ENCODE measurements at places on chromosomes 7 and 10. TPM values are rescaled to one million over a fixed set of nuclear protein-coding genes. Genes with fewer than 3 reads are reported as not detected.

GRCh38 chr10:108975459-108976058 is 947.8 kb downstream of the XPNPEP1 start:
- no peak for DNase-seq

ANKRD61 gene
- polyA plus RNA-seq: 0.25 TPM

GRCh38 chr7:142740786-142741185 is 8.5 kb upstream of the PRSS1 start:
- DNase-seq: no peak

- no peak for DNase-seq
These were observed 2.1 kb downstream of the VSIR start for GRCh38 chr10:71771204-71771603.

GRCh38 chr7:119090851-119091250 is 866.3 kb downstream of the ANKRD7 start:
- no peak for DNase-seq

GRCh38 chr10:125788156-125789034 is 12.8 kb upstream of the MMP21 start:
- DNase-seq: peak; percentile 4

DNA sequence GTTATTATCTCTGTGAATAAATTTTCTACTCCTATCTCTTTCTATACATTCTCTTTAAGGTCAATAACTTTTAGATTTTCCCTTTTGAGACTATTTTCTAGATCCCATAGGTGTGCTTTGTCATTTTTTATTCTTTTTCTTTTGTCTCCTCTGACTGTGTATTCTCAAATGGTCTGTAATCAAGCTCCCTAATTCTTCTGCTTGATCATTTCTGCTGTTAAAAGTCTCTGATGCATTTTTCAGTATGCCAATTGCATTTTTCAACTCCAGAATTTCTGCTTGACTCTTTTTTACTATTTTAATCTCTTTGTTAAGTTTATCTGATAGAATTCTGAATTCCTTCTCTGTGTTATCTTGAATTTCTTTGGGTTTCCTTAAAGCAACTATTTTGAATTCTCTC is 78.2 kb downstream of the THNSL1 start:
- DNase-seq: no peak

DNA sequence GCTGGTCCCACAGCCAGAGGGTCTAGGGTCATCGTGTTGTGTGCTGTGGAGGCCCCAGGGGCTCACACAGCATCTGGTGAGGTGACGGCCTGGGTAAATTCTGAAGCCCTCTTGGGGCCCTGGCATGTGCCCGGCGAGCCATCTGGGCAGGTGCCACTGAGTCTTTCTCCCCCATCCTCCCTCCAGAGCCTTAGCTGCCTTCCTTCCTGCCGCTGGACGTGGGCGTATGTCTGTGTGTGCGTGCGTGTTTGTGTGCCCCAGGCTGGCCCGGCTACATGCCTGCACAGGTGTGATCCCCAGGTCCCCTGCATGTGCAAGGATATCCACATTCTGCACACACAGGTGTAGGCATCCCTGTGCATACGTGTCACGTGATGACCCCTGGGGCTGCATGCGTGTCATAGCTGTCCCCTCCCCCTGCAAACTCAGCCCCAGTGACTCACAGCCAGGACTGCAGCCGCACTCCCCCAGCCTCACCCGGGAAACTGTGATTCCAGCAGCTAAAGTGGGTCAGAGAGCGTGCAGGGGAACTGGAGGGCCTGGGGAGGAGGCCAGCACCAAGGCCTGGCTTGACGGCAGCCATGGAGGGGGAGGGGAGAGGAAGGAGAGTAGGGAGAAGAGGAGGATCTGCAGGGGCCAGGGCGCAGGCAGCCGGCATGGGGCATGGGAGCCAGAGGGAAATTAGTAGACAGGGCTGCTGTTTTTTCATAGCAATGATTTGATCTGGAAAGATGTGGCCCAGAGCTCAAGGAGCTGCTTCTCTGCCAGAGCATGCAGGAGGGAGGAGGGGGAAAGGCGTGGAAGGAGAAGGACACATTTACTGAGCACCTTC is 46.4 kb downstream of the ELFN1 start:
- no peak for DNase-seq

- no peak for DNase-seq
These were observed 101.5 kb downstream of the JCAD start for GRCh38 chr10:29957907-29958331.

- no peak for DNase-seq
These were observed 218.7 kb downstream of the ABCA13 start for GRCh38 chr7:48389977-48390376.

ZNF786 gene
- 8.3 TPM for polyA plus RNA-seq

- DNase-seq: no peak
These were observed 291.4 kb downstream of the DNAJB9 start for GRCh38 chr7:108861071-108861470.

- DNase-seq: no peak
These were observed 274.7 kb downstream of the NRG3 start for GRCh38 chr10:82149674-82150073.

- no peak for DNase-seq
These were observed 5.4 kb upstream of the COBL start for GRCh38 chr7:51321961-51322515.

PPP1R3C gene
- 41.5 TPM for polyA plus RNA-seq

DNA sequence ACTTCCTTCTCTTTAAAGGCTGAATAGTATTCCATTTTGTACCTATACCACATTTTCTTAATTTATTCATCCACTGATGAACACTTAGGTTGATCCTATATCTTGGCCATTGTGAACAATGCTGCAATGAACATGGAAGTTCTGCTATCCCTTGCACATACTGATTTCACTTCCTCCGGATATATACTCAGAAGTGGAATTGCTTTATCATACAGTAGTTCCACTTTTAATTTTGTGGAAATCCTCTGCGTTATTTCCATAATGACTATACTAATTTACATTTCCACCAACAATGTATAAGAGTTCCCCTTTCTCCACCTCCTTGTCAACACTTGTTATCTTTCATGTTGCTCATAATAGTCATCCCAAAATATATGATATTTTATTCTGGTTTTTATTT is 312.6 kb downstream of the PLXDC2 start:
- DNase-seq: no peak

DNA sequence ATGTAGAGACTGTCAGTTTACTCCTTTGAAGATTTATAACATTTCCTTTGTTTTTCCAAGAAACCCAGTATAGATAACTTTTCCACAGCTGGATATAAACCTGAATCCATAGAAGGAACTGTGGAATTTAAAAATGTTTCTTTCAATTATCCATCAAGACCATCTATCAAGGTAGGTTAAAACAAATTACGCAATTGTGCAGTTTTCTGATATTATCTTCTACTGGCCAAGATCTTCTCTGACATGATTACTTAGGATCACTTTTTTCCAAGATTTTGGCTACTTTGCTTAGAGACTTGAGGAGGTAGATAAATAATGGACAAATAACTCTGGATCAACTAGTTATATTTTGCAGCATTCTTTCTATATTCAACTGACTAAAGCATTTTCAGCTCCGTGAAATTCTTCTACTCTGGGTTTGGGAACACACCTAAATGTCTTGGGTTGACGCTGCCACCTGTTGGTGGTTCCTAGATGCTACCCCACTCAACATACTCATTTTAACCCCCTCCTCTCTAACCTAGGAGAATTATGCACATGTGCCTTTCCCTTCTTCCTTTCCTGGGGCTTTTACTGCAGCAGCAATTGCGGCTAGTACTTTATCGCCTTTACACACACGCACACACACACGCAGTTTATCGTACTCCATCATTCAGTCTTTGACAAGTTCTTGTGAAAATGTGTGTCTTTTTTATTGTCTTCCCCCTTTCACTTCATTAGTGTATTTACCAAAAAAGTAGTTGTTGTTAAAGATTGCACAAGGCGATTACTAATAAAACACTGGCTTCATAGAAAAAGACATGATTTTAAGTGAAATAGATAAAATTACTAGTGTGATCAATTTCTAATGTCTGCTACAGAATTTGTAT is 32.7 kb downstream of the ABCB5 start:
- DNase-seq: peak; percentile 3

IDI2 gene
- polyA plus RNA-seq: not detected

DNA sequence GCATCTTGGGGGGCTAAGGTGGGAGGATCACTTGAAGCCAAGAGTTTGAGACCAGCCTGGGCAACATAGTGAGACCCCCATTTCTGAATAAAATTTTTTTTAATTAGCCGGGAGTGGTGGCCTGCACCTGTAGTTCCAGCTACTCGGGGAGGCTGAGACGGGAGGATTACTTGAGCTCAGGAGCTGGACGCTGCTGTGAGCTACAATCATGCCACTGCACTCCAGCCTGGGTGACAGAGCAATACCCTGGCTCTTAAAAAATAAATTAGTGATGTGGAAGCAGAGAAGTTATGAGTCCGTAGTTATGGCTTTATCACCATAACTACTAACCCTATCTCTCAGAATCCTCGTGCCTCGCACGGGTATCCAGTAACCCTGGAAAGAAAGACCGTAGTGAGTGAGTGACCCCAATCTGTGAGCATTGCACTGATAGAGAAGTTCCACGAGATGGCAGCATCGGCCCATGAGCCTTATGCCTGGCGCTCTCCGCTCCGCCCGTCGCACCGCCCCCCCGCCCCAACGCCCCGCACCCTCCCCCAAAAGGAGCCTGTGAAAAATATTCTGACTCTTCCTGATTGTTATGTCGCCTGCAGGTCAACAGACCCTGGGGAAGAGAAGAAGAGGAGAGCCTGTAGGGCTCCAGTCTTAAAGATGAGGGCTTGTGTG is 4.9 kb upstream of the SLC29A3 start:
- DNase-seq: peak; percentile 65

SPDYE2B gene
- polyA plus RNA-seq: not detected

METTL27 gene
- 0.89 TPM for polyA plus RNA-seq

CYP2C8 gene
- not detected for polyA plus RNA-seq

DNA sequence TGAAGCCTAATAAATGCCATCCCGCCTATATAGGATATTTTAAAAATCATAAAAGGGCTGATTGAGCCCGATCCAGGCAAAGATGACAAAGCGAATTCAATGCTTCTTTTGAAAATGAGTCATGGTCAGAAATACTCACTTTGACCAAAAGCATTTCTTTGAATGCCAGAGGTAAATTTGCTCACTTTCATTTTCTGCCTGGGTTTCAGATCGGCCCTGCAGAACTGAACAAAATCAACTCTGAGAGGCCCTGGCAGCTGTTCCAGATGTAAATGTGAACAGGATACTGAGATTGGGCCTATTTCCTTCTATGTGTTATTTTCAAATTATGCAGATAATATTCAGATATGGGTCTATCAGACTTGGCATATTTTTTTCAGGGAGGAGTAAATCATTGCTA is 114.8 kb upstream of the ARID5B start:
- no peak for DNase-seq

- DNase-seq: no peak
These were observed 92.3 kb downstream of the ELFN1 start for GRCh38 chr7:1762238-1762945.

FAM25A gene
- not detected for polyA plus RNA-seq

GRCh38 chr7:146781352-146782116 is 664.9 kb downstream of the CNTNAP2 start:
- DNase-seq: no peak

WDR86 gene
- not detected for polyA plus RNA-seq

- DNase-seq: no peak
These were observed 27.7 kb downstream of the HIP1 start for GRCh38 chr7:75711076-75711475.

DNA sequence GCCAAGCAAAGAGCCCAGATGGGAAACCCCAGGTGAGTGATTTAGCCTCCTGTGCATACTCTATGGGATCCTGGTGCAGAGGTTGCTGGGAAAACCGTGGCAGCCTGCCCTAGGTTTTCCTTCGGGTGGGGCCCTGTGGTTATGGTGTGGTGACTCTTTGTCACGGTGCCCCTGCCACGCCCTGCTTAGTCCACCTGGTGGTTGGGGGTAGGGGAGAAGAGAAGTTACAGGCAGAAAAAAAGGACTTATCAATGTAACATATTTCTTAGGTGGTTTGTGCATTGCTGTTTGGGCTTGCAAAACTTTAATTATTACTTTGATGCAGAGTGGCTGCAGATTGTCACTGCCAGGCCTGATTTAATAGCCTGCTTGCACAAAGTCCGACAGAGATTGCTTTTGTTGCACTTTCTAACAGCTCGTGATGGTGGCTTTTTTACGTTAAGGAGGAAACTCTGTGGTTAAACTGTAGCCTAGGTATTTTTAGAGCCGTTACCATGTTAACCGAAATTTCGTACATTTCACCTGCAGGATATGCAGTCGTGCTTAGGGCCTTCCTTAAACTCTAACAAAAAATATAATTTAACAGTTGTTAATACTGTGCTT is 197.4 kb downstream of the RNLS start:
- DNase-seq: peak; percentile 92

GRM8 gene
- 0.12 TPM for polyA plus RNA-seq

DGKI gene
- polyA plus RNA-seq: not detected

GRCh38 chr10:89518108-89518507 is 17.3 kb downstream of the SLC16A12 start:
- no peak for DNase-seq

- no peak for DNase-seq
These were observed 53.5 kb downstream of the SND1 start for GRCh38 chr7:127705461-127705959.

DNA sequence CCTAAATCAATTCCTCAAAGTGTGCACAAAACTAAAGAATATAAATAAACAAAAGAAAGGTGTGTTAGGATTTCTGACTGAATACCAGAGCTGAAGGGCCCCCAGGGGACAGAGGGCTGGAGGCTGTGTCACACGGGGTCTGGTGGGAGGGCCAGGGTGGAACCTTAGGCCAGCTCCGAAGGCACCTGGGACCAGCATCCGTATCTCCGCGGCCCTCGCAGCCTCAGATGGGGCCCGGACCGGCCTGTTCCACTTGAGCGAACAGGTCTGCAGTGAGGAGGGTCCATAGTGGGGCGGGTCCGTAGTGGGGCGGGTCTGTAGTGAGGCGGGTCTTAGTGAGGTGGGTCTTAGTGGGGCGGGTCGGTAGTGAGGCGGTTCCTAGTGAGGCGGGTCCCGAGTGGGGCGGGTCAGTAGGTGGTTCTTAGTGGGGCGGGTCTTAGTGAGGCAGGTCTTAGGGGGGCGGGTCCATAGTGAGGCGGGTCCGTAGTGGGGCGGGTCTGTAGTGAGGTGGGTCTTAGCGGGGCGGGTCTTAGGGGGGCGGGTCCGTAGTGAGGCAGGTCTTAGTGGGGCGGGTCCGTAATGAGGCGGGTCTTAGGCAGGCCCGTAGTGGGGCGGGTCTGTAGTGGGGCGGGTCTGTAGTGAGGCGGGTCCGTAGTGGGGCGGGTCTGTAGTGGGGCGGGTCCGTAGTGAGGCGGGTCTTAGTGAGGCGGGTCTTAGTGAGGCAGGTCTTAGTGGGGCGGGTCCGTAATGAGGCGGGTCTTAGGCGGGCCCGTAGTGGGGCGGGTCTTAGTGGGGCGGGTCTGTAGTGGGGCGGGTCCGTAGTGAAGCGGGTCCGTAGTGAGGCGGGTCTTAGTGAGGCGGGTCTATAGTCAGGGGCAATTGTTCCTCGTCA is 15.1 kb downstream of the GPR146 start:
- DNase-seq: no peak

GRCh38 chr10:92742331-92743228 is 52.8 kb downstream of the HHEX start:
- no peak for DNase-seq

DNA sequence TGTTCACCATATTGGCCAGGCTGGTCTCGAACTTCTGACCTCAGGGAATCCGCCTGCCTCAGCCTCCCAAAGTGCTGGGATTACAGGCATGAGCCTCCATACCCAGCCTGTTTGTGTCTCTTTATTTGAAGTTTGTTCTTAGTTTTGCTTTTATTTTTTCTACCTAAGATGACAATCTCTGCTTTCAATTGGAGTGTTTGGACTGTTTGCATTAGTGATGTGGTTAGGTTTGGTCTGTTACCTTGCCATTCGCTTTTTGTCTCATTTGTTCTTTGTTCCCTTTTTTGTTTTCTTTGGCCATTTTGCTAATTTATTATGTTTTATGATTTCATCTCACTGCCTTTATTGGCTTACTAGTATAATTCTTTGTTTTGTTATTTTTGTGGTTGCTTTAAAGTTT is 62.6 kb downstream of the ADCY1 start:
- DNase-seq: no peak
